ENCODE measurements at places on chromosomes 3 and 15.

DNA sequence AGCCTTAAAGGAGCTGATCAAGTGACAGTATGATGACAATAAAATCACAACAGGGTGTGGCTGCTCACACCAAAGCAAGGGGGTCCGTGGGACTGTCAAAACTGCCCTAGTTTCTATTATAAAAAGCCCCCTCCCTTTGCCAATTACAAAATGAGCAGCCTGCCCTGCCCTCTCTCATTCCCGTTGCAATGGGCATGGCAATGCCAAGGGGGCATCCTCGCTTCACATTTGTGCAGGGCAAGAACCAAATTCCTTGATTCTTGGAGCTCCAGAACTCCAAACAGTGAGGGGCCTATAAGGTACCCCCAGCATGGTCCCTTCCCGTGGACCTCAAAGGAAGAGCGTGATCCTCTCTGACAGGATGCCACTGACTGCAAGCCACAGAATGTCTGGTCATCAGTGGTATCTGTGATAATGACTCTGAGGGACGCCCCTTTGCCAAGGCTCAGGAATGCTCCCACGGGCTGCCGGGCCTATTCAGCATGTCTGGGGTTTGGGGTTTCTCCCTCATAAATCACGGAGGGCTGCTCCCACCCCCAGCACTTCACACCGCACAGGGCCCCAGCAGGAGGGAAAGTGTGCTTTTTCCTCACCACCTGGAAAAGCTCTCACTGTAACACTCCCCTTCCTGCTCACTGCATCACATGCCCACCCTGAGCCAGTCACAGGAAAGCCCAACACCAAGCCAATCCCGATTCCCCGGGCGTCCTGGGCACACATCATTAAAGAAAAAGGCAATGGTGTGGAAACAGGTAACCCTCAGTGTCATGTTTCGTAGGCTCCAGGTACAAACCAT lies 105.1 kb upstream of the TRPM1 start:
- no peak for DNase-seq

- peak; percentile 2 for DNase-seq
These were observed 753 bp upstream of the MYO5A start for GRCh38 chr15:52529341-52529924.

DNA sequence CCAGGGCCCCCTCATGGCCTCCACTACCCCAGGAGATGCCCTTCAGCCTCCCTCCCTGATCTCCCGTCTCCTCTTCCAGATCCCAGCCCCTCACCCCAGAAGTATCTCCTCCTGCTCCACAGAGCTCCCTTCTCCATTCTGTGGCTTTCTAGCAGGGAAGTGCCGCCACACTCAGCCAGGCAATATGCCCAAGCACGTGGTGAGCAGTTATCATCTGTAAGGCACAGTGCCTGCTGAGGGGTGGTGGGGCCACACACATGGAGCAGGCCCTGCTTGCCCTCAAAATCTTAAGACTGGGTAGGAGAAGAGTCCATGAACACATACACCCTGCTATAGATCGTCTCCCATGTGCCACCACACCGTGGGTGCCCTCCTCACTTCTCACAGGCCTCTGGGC lies 2.4 kb upstream of the PHGR1 start:
- no peak for DNase-seq

- DNase-seq: no peak
These were observed 248.8 kb upstream of the CDIN1 start for GRCh38 chr15:36330598-36330997.

DNA sequence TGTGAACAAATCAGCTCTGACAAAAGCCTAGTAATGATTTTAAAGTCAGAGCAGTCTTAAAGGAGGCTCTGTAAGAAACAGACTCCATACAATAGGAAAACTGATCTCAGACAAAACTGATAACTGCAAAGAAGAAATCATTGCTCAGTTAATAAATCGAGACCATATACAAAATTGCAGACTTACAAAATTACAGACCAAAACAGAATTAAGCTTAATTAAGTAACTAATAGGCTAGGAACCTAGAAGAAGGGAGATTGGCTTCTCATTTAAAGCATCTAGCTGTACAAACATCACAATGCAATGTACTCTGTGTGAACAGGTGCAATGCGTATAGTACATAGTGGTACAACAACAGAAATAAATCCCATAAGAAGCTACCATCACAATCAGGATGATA lies 46.3 kb downstream of the ZBTB20 start:
- DNase-seq: no peak

- DNase-seq: no peak
These were observed 217.0 kb upstream of the TLE3 start for GRCh38 chr15:70314688-70315087.

DNA sequence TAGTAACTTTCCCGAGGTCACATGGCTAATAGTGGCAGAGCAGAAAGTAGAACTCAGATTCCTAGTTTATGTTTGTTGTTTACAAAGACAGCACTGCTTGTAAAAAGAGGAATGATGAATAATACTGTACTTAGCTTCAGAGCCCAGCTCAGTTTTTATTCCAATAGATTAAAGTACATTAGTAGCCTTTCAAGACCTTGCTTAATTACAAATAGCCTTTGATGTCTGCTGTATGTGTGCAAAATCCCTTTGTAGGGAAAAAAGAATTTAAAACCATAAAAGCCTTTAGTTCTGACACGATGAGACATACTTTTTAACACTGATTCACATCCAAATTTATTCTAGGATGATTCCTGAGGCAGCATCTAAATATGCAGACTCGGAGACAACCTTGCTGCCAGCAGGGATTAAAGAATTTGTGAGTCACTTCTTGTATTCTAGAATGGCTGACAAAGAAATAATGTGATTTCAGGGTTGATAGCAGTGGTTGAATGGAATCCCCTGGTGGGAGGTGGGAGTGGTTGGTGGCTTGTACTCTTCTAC lies 324.2 kb upstream of the TGFBR2 start:
- DNase-seq: no peak

- DNase-seq: no peak
These were observed 772.3 kb downstream of the SI start for GRCh38 chr3:164306042-164306441.

GRCh38 chr3:141952611-141953010 lies 76.2 kb downstream of the ATP1B3 start:
- DNase-seq: no peak

GRCh38 chr15:98013631-98014030 lies 53.1 kb downstream of the ARRDC4 start:
- DNase-seq: no peak

- no peak for DNase-seq
These were observed 90.4 kb upstream of the ASB14 start for GRCh38 chr3:57382933-57383332.

DNA sequence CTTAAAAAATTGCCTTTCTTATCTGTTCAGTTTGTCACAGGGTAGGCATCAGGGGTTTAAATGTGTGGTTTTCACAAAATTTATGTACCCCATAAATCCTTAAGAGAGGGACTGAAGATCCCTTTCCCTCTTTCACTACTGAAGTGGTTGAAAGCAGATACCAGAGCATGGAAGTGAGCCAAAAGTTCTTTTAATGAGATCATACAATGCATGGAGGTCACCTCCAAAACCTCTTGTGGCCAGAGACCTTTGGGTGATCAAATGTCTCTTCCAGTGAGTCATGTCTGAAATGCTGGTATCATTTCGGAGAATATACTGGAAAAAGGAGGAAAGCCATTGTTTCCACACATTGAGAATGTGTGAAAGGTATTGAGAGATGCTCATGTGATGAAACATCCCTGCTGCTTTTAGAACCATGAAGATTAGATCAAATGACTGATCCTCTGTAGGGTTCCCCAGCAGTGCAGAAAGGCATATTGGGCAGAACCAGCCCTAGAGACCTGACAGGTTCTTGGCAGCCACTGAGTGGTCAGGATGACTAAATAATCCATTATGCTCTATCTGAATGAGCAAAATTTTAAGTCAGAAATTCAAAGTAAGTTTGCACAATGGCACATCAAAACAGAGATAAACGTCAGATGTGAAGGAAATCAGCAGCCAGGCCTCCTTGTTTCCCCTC lies 165.8 kb upstream of the SLC2A2 start:
- no peak for DNase-seq

- no peak for DNase-seq
These were observed 40.5 kb upstream of the CSPG4 start for GRCh38 chr15:75753145-75753544.

- DNase-seq: no peak
These were observed 204.8 kb downstream of the MAGI1 start for GRCh38 chr3:65833761-65834505.

- no peak for DNase-seq
These were observed 145.2 kb downstream of the VGLL3 start for GRCh38 chr3:86845726-86846125.

All from activated CD8-positive, alpha-beta memory T cell treated with anti-CD3 and anti-CD28 coated beads for 1 hour (primary cell).